ENCODE measurements at places on chromosomes 7 and 10. TPM values are rescaled to one million over a fixed set of nuclear protein-coding genes. Genes with fewer than 3 reads are reported as not detected.

GRCh38 chr10:89086801-89087521 lies 96.4 kb downstream of the FAS start:
- DNase-seq, result peak; percentile 8

The SUGCT gene
- 1.7 TPM for total RNA-seq

- DNase-seq, result no peak
These were observed 154.7 kb upstream of the AOAH start for GRCh38 chr7:36879021-36879420.

The ITIH5 gene
- total RNA-seq, result not detected

GRCh38 chr7:30237271-30237695 lies 47.1 kb upstream of the ZNRF2 start:
- DNase-seq, result no peak

Measured in CD4-positive, alpha-beta memory T cell (primary cell).